ENCODE measurements at places on chromosomes 7 and 10.

DNA sequence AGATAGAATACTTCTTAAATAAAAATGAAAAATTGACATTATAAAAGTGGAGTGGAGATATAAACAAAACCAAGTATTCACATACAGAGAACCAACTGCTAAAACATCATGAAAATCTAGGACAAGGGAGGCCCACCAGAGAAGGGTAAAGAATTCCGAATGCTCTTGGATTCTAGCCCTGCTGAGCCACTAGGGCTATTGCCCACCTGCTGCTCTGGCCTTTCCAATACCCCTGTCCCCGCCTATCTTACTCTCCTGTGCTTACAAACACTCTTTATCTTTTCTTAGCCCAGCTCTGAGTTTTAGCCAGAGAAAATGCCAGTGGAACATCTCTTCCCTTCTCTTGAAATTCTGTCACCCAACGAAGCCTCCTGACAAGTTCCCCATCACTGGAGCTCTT lies 100.3 kb downstream of the MACC1 start:
- no peak overlapping the region for H3K4me3 ChIP-seq
- DNase-seq: no peak
- H3K27ac ChIP-seq: no peak overlapping the region
- H3K27me3 ChIP-seq: no peaks in the 10 kb centered on the region
- no peaks in the 10 kb centered on the region for H3K36me3 ChIP-seq

DNA sequence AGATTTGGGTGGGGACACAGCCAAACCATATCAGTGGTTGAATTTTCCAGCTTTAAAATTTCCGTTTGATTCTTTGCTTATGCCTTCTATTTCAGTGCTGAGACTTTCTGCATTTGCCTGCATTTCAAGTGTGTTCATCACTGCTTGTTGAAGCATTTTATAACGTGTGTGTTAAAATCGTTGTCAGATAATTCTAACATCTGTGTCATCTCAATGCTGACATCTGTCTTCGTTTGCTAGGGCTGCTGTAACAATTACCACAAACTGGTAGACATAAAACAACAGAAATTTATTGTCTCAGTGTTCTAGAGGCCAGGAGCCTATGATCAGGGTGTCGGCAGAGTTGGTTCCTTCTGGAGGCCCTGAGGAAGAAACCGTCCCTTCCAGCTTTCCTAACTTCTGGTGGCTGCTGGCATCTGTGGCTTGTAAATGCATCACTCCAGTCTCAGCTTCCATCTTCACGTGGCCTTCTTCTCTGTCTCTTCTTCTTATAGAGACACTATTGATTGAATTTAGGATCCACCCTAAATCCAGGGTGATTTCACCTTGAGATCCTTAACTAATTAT lies 71.1 kb upstream of the SDK1 start:
- peak; percentile 52 for DNase-seq
- no peak overlapping the region for H3K4me3 ChIP-seq
- no peaks in the 10 kb centered on the region for H3K4me1 ChIP-seq
- no peaks in the 10 kb centered on the region for H3K36me3 ChIP-seq

- no peaks in the 10 kb centered on the region for H3K27me3 ChIP-seq
- no peaks in the 10 kb centered on the region for H3K36me3 ChIP-seq
- H3K4me3 ChIP-seq: no peak overlapping the region
- no peaks in the 10 kb centered on the region for H3K4me1 ChIP-seq
- H3K27ac ChIP-seq: no peak overlapping the region
- no peak for DNase-seq
Observed at GRCh38 chr7:25158966-25159365, 33.9 kb upstream of the CYCS start.

GRCh38 chr10:122515022-122515424 lies 45.5 kb upstream of the DMBT1 start:
- H3K4me1 ChIP-seq: no peaks in the 10 kb centered on the region
- H3K4me3 ChIP-seq: no peak overlapping the region
- H3K27ac ChIP-seq: no peak overlapping the region
- H3K27me3 ChIP-seq: no peaks in the 10 kb centered on the region

GRCh38 chr10:83274088-83274487 lies 865.2 kb upstream of the GHITM start:
- no peaks in the 10 kb centered on the region for H3K36me3 ChIP-seq
- DNase-seq: no peak
- H3K27ac ChIP-seq: no peak overlapping the region
- H3K4me3 ChIP-seq: no peak overlapping the region

- H3K27ac ChIP-seq: no peak overlapping the region
- DNase-seq: no peak
- no peaks in the 10 kb centered on the region for H3K36me3 ChIP-seq
- H3K4me1 ChIP-seq: no peaks in the 10 kb centered on the region
- H3K27me3 ChIP-seq: no peaks in the 10 kb centered on the region
- no peak overlapping the region for H3K4me3 ChIP-seq
Observed at GRCh38 chr10:9878383-9878782, 1139.3 kb upstream of the CELF2 start.

DNA sequence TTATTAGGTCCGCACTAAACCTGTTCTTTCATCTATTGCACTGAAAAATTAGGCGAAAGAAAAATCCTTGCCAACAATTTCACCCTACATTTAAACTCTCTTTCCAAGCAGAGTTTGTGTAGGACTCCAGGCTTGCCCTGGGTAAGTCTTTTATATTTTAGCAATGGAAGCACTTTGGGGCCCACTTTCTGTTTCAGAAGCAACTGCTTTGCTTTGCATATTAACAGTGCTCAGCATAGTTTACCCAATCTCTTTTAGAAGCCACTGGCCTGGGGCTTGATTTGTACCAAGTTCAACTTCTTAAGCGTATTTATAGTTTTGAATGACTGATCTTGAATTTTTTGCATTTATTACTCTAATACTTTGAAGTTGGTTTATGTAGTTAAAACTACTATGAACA lies 78.8 kb upstream of the MDFIC start:
- H3K27ac ChIP-seq: no peak overlapping the region
- no peaks in the 10 kb centered on the region for H3K4me1 ChIP-seq
- no peak overlapping the region for H3K4me3 ChIP-seq
- H3K27me3 ChIP-seq: no peaks in the 10 kb centered on the region
- DNase-seq: no peak

DNA sequence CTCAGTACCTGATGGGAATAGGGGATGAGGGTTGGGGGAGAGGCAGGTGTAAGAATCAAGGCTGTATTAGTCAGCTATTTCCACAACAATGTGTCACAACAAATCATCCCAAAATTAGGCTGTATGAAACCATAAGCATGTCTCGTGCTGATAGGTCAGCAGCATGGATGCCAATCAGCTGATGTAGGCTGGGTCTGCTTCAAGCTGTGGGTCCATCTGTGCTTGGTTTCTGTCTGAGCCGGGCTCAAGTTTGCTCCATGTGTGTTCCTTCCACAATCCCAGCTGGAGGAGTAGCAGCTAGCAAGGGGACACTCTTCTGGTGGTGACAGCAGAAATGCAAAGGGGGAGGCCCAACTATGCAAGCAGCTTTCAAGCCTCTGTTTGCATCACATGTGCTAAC lies 97.9 kb upstream of the ZNF746 start:
- no peaks in the 10 kb centered on the region for H3K4me1 ChIP-seq
- peaks cover 8% of the 10 kb centered on the region for H3K36me3 ChIP-seq
- H3K27ac ChIP-seq: no peak overlapping the region

DNA sequence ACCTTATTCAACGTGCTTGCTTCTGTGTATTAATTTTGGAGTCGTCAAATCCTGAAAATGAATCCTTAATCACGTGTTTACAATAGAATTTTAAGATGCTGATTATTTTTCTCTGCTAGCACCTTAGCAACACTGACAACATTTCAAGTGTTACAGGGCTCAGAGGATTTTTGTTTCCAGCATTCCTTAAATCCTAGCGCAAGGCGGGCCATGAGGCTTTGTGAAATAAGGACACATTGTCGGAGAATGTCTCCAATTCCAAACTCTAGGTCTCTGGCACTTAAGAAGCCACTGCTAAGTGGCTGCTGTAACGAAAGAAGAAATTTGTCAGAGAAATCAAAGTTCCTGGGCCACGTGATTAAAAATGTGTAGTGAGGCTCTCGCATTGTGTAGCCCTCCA lies 390.9 kb upstream of the CELF2 start:
- H3K36me3 ChIP-seq: no peaks in the 10 kb centered on the region
- no peak overlapping the region for H3K27ac ChIP-seq

DNA sequence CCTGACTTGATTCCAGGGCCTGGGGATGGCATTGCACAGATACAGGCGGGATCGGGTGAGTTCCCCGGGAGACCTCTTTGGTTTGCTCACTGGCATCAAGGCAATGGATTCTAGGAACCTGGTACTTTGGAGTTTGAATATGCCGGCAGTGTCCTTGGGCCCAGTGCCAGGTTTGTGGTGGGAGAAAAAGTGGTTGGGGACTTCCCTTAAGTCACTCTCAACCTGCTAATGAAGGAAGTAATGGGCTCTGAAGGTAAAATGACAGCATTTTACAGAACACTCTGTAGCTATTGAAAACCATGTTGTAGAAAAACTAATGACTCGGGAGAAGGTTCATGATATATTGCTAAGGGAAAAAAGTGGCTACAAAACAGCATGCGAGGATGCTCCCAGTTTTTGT lies 129.9 kb downstream of the CFAP58 start:
- no peak overlapping the region for H3K27ac ChIP-seq
- no peaks in the 10 kb centered on the region for H3K27me3 ChIP-seq
- H3K36me3 ChIP-seq: no peaks in the 10 kb centered on the region

- peaks cover 14% of the 10 kb centered on the region for H3K4me1 ChIP-seq
- H3K4me3 ChIP-seq: no peak overlapping the region
- DNase-seq: no peak
- peak overlapping the region; percentile 61 for H3K27ac ChIP-seq
- H3K27me3 ChIP-seq: no peaks in the 10 kb centered on the region
- no peaks in the 10 kb centered on the region for H3K36me3 ChIP-seq
Observed at GRCh38 chr10:31158011-31158658, 126.5 kb upstream of the ZNF438 start.

DNA sequence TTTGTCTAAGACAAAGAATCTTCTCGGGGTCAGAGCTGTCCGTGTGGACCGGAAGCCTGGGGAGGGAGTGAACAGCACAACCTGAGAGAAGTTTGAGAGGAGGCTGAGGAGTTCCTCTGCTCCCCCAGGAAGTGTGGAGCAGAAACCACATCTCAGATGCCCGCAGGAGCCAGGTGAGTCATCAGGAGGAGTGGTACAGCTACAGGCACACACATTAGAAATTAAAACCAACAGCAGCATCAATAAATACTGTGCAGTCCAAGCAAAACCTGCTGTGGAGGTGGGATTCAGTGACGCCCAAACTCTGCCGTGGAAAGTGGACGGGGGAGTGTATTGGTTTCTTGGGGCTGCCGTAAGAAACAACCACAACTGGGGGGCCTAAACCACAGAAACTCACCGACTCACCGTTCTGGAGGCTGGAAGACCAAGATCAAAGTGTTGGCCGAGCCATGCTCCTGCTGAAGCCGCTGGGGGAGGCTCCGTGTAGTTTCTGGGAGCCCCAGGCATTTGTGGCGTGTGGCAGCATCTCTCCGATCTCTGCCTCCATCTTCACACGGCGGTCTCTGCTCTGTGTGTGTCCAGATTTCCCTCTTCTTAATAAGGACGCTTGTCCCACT lies 31.2 kb upstream of the GARS1 start:
- peaks cover 11% of the 10 kb centered on the region for H3K4me1 ChIP-seq
- H3K27me3 ChIP-seq: no peaks in the 10 kb centered on the region
- H3K36me3 ChIP-seq: peaks cover 17% of the 10 kb centered on the region
- no peak overlapping the region for H3K4me3 ChIP-seq
- DNase-seq: no peak

GRCh38 chr10:86224354-86225102 lies 142.1 kb downstream of the GRID1 start:
- H3K4me1 ChIP-seq: no peaks in the 10 kb centered on the region
- no peaks in the 10 kb centered on the region for H3K27me3 ChIP-seq
- no peaks in the 10 kb centered on the region for H3K36me3 ChIP-seq
- H3K27ac ChIP-seq: no peak overlapping the region
- no peak for DNase-seq

- no peak for DNase-seq
- peak overlapping the region; percentile 81 for H3K4me3 ChIP-seq
- no peaks in the 10 kb centered on the region for H3K36me3 ChIP-seq
- no peaks in the 10 kb centered on the region for H3K27me3 ChIP-seq
- peaks cover 22% of the 10 kb centered on the region for H3K4me1 ChIP-seq
Observed at GRCh38 chr7:30596014-30596641, 1.4 kb downstream of the GARS1 start.

GRCh38 chr7:106370542-106370941 lies 85.8 kb upstream of the NAMPT start:
- H3K27ac ChIP-seq: no peak overlapping the region
- no peaks in the 10 kb centered on the region for H3K4me1 ChIP-seq
- H3K27me3 ChIP-seq: no peaks in the 10 kb centered on the region
- no peak overlapping the region for H3K4me3 ChIP-seq
- no peak for DNase-seq

GRCh38 chr7:43693687-43694398 lies 35.5 kb downstream of the COA1 start:
- H3K4me3 ChIP-seq: no peak overlapping the region
- H3K27me3 ChIP-seq: no peaks in the 10 kb centered on the region
- no peaks in the 10 kb centered on the region for H3K36me3 ChIP-seq
- no peak for DNase-seq
- H3K4me1 ChIP-seq: peaks cover 4% of the 10 kb centered on the region

GRCh38 chr7:113404245-113404644 lies 285.9 kb upstream of the SMIM30 start:
- no peak for DNase-seq
- no peak overlapping the region for H3K27ac ChIP-seq
- H3K27me3 ChIP-seq: no peaks in the 10 kb centered on the region
- no peaks in the 10 kb centered on the region for H3K4me1 ChIP-seq
- no peaks in the 10 kb centered on the region for H3K36me3 ChIP-seq

- peaks cover 5% of the 10 kb centered on the region for H3K4me1 ChIP-seq
- no peak for DNase-seq
- H3K27ac ChIP-seq: no peak overlapping the region
- no peaks in the 10 kb centered on the region for H3K36me3 ChIP-seq
Observed at GRCh38 chr10:128151031-128151430, 24.8 kb upstream of the MKI67 start.

- no peak overlapping the region for H3K4me3 ChIP-seq
- H3K27ac ChIP-seq: no peak overlapping the region
- DNase-seq: no peak
- H3K36me3 ChIP-seq: no peaks in the 10 kb centered on the region
Observed at GRCh38 chr10:44935966-44936295, 23.7 kb upstream of the RASSF4 start.

- H3K36me3 ChIP-seq: no peaks in the 10 kb centered on the region
- H3K27ac ChIP-seq: no peak overlapping the region
- H3K27me3 ChIP-seq: no peaks in the 10 kb centered on the region
- DNase-seq: no peak
Observed at GRCh38 chr7:35991511-35992232, 161.4 kb upstream of the EEPD1 start.

DNA sequence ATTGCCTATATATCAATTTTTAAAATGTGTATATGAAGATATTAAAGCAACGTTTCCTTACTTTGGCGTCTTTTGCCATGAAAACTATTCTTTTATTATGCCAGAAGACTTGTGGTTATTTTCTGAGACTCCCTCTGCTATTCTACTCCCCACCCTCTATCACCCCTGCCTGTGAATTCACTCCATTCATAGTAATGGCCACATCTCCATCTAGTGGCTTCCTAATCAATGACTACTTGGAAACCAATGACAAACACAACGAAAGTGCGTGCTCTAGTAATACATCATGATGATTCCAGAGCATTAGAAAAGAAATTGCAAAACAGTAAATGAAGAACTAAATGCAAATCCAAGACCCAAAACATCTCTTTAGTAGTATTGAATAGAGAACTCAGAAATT lies 186.7 kb upstream of the HGF start:
- DNase-seq: no peak
- no peak overlapping the region for H3K4me3 ChIP-seq
- no peaks in the 10 kb centered on the region for H3K36me3 ChIP-seq
- no peaks in the 10 kb centered on the region for H3K27me3 ChIP-seq
- no peak overlapping the region for H3K27ac ChIP-seq

- H3K27ac ChIP-seq: no peak overlapping the region
- H3K4me1 ChIP-seq: no peaks in the 10 kb centered on the region
- DNase-seq: no peak
Observed at GRCh38 chr7:25134358-25135010, 9.4 kb upstream of the CYCS start.
